ENCODE measurements at places on chromosomes 5 and 9.

GRCh38 chr5:5179597-5179996 lies 39.5 kb downstream of the ADAMTS16 start:
- H3K4me1 ChIP-seq: no peaks in the 10 kb centered on the region
- H3K27ac ChIP-seq: no peak overlapping the region
- no peak for DNase-seq
- no peaks in the 10 kb centered on the region for H3K36me3 ChIP-seq

- H3K27me3 ChIP-seq: no peaks in the 10 kb centered on the region
- no peaks in the 10 kb centered on the region for H3K36me3 ChIP-seq
- DNase-seq: no peak
- H3K4me3 ChIP-seq: no peak overlapping the region
Measured at GRCh38 chr9:101977614-101978210, 239.3 kb upstream of the GRIN3A start.

GRCh38 chr9:84154320-84154719 lies 173.7 kb downstream of the RMI1 start:
- no peak overlapping the region for H3K4me3 ChIP-seq
- no peaks in the 10 kb centered on the region for H3K27me3 ChIP-seq
- no peak overlapping the region for H3K27ac ChIP-seq
- no peak for DNase-seq
- H3K36me3 ChIP-seq: no peaks in the 10 kb centered on the region

DNA sequence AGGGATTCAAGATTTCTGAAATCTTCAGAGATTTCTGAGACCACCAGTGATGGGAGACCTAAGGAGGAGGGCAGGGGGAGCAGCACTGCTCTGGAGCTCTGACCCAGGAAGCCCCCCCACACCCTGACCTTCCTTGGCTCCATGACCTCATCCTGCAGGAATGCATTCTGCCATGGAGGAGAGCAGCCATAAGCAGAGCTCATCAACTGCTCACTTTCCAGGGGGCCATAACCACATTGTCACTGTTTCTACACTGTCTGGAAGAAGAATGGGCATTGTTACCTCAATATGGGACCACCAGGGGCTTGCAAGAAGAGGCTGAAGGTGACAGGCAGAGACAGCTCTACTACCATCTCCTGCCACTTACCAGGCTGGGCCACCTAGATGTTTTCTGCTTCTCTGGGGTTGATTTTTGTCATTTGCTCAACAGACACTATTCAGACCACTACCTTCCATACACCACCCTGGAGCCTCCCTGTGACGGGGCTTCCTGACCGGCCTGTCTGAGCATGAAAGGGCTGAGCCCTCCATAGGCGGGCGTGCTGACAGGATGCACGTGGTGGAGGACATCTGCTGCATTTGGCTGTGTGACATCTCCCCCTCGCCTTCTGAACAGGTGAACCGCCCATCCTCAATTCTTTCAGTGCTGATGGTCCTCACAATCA lies 2.3 kb upstream of the TSC1 start:
- H3K4me3 ChIP-seq: no peak overlapping the region
- no peaks in the 10 kb centered on the region for H3K36me3 ChIP-seq
- H3K27me3 ChIP-seq: no peaks in the 10 kb centered on the region
- no peak for DNase-seq

DNA sequence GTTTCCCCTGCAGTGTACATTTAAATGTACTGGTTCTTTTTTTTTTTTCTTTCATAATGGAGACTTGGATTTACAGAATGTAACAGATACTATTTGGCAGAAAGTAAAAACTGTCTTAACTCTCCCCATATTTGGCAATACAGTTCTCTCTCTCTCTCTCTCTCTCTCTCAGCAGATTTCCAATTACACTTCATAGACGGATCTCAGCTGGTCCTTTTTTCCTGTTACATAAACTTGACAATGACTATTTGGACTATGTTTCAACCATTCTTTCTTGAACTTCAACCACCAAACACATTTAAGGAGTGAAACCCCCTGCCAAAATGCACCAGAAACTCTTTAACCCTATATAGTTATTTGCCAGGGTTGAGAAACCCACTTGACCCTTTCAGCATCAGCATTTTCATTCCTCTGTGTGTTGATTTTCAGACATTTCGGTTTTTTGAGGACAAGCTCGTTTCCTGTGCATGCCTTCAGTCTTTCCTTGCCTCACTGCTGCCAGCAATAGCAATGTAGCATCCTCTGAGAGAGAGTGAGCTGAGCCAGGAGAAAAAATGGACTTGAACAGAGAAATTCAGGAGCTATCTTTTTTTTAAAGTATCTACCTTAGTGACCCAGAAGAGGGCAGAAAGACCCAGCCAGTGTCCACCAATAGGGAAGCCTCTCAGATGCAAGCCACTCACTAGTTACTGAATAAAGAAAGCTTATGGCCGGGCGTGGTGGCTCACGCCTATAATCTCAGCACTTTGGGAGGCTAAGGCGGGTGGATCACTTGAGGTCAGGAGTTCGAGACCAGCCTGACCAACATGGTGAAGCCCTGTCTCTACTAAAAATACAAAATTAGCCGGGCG lies 26.0 kb upstream of the GNA14 start:
- no peak for DNase-seq
- no peaks in the 10 kb centered on the region for H3K27me3 ChIP-seq
- H3K4me3 ChIP-seq: no peak overlapping the region

GRCh38 chr9:78044189-78044588 lies 12.6 kb upstream of the GNAQ start:
- DNase-seq: no peak
- H3K36me3 ChIP-seq: no peaks in the 10 kb centered on the region
- H3K27me3 ChIP-seq: no peaks in the 10 kb centered on the region
- H3K4me1 ChIP-seq: no peaks in the 10 kb centered on the region
- H3K4me3 ChIP-seq: no peak overlapping the region

- no peak overlapping the region for H3K27ac ChIP-seq
- H3K4me3 ChIP-seq: no peak overlapping the region
- peaks cover 16% of the 10 kb centered on the region for H3K36me3 ChIP-seq
- no peaks in the 10 kb centered on the region for H3K4me1 ChIP-seq
Measured at GRCh38 chr9:34203275-34203991, 24.6 kb downstream of the UBAP1 start.

DNA sequence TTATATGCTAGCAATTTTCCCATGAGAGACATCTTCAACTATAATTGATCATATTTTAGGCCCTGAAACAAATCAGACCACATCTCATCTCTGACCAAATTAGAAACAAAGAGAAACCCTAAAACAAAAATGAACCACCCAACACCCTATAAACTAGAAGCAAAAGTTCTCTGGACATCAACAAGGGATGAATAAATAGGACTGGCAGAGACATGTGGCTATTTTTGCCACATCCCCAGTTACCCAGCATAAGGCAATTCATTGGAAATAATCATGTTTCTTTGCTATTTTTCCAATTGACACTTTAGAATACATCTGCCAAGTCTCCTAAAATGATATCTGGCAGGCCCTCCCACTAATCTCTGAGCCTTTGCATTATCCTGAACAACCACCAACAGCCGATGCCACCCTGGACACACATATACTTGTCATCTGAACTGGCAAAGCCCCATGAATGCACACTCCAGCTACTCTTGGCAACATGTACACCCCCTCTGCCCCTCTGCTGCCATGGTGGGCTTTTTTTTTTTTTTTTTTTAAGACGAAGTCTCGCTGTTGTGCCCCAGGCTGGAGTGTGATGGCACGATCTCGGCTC lies 53.5 kb upstream of the EQTN start:
- no peaks in the 10 kb centered on the region for H3K27me3 ChIP-seq
- H3K4me3 ChIP-seq: no peak overlapping the region
- DNase-seq: no peak

Measured in CD14-positive monocyte (primary cell).